Activated CD8-positive, alpha-beta T cell treated with anti-CD3 and anti-CD28 coated beads for 36 hours (primary cell): ENCODE measurements at places on chromosomes 3 and 15.

- DNase-seq, result no peak
These were observed 65.1 kb upstream of the TBL1XR1 start for GRCh38 chr3:177262396-177262795.

- no peak for DNase-seq
These were observed 9.0 kb upstream of the IGDCC4 start for GRCh38 chr15:65431731-65432130.

GRCh38 chr15:99209326-99209725 is 40.1 kb downstream of the TTC23 start:
- DNase-seq, result no peak

- DNase-seq, result no peak
These were observed 121.1 kb downstream of the SHQ1 start for GRCh38 chr3:72727172-72727571.

GRCh38 chr15:95429345-95429744 is 901.2 kb upstream of the NR2F2 start:
- no peak for DNase-seq

- no peak for DNase-seq
These were observed 14.4 kb downstream of the NGLY1 start for GRCh38 chr3:25768851-25769250.

GRCh38 chr15:100206643-100207042 is 135.1 kb downstream of the ADAMTS17 start:
- DNase-seq, result no peak

GRCh38 chr3:186212611-186213010 is 103.7 kb upstream of the ETV5 start:
- no peak for DNase-seq

- DNase-seq, result no peak
These were observed 43.5 kb downstream of the IFT57 start for GRCh38 chr3:108178676-108179075.
